ENCODE measurements at places on chromosomes 4 and X.

DNA sequence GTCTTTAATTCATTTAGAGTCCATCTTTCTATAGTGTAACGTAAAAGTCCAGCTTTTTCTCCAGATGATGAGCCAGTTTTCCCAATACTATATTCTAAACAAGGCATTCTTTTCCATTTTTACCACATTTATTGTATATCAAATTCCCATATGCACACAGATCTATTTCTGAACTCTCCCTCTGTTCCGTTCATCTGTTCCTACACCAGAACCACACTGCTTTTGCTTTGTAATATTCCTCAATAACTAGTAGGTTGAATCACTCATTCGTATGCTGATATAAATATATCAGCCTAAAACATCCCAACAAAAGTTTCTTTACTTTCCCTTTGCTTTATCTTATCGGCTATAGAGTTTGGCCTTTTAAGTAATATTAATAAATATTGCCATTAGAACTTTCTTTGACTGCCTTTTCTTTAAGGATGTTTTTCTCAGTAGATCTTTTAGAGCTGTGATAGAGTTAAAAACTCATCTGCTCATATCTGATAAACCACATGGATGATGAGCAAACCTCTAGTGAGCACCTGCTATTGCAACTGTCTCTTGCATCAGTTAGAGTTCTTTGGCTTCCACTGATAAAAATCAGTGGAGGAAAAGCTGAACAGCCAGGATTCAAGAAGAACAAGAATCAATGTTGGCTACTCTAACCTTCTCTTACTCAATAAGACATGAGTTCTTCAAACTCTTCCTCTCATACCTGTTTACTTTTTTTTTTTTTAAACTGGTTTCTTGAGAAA, 13.1 kb upstream of the RPL34 start:
- no peak for DNase-seq
- H3K4me3 ChIP-seq, result no peak overlapping the region
- peaks cover 5% of the 10 kb centered on the region for H3K4me1 ChIP-seq
- H3K27me3 ChIP-seq, result no peaks in the 10 kb centered on the region

GRCh38 chrX:16120431-16120830, 2.9 kb upstream of the GRPR start:
- H3K27me3 ChIP-seq, result no peaks in the 10 kb centered on the region
- H3K36me3 ChIP-seq, result no peaks in the 10 kb centered on the region
- H3K4me3 ChIP-seq, result no peak overlapping the region
- no peaks in the 10 kb centered on the region for H3K4me1 ChIP-seq
- no peak for DNase-seq
- H3K27ac ChIP-seq, result no peak overlapping the region

GRCh38 chr4:113433536-113434246, 327.8 kb downstream of the CAMK2D start:
- no peaks in the 10 kb centered on the region for H3K4me1 ChIP-seq
- no peak for DNase-seq
- no peaks in the 10 kb centered on the region for H3K36me3 ChIP-seq
- no peak overlapping the region for H3K27ac ChIP-seq
- H3K4me3 ChIP-seq, result no peak overlapping the region

DNA sequence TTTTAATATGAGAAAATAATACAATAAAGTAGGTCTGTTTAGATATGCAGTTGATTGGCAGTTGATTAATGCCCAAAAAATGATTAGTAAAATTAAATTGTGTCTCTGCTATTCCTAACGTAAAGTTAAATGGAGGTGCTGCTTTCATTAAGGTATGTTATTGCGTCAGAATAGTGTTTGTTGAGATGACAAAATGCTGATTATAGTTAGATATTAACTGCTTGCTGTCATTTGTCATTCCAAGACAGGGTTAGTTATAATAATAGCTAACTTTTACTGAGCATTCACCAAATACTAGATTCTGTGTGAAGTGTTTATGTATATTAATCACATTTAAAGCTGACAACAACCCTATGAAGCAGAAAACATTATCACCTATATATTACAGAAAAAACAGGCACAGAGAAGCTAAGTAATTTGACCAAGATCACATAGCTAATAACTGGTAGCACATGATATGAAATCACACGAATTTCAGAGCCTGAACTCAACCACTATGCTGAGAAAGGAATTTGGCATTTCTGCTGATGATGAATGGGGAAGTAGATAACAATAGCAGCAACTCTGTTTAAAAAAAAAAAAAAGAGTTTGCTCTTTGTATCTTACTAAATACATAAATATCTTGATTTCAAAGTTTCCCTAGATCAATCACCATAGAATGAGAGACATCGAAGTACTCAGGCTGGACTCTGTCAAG, 59.7 kb upstream of the WDR44 start:
- no peak overlapping the region for H3K27ac ChIP-seq
- H3K36me3 ChIP-seq, result no peaks in the 10 kb centered on the region
- no peaks in the 10 kb centered on the region for H3K4me1 ChIP-seq
- H3K4me3 ChIP-seq, result no peak overlapping the region
- no peaks in the 10 kb centered on the region for H3K27me3 ChIP-seq

DNA sequence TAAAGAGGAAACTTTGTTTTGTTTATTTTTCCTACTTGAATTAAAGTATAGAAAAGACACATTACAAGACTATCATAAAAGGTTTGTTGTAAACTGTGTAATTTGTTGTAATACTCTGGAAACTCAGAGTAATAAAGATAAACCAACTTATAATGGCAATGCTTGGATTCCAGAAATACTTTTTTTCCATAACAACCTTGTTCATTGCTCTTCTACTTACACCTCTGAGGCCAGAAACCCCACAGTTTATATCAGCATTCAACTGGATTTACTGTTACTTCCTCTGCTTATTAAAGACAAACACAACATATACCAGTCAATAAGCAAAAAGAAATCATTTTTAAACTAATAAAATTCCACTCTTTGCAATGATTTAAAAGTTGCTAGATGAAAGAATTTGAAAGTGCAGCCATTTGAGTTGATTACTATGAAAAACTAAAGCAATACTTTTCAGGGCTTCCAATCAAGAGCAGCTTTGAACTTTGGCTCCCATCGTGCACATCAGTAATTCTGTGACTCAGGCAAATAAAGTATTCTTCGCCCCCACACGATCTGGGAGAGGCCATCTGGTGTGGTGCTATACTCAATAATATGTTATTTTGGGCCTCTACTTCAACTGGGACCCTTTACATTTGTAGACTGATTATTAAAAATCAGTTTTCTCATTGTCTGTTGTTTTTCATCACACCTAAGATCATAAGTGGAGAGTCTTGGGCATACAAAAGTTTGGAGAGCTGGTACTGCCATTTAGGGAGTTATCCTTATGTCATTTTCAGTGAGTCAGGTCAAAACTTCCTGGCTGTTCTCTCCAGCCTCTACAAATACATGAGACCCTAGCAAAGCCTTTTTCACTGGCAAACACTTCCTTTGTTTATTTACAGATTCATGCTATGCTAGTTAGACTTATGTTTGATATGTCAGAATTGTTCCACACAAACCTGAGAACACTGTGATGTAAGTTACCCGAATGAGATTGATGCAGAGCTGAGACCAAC, 20.5 kb downstream of the DDIT4L start:
- H3K4me1 ChIP-seq, result no peaks in the 10 kb centered on the region
- no peaks in the 10 kb centered on the region for H3K27me3 ChIP-seq
- DNase-seq, result no peak
- H3K36me3 ChIP-seq, result no peaks in the 10 kb centered on the region
- H3K4me3 ChIP-seq, result no peak overlapping the region
- no peak overlapping the region for H3K27ac ChIP-seq

DNA sequence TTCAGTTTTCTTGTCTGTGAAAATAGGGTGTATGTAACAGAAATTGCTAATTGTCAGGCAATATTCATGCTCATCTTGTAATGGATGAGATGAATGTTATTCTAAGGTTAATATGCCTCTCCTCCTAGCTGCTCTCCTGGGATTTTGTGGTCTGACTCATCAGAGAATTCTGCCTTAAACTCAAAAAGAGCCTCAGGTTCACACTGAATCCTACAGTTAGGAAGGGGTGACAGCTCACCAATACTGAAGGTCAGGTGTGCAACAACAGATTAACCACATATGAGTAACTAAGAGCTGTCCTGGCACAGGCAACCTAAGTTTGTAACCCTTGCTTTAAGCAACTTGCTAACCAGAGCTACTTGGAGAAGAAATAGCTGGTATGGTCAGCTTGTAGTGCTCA, 197.7 kb downstream of the SPATA18 start:
- no peak for DNase-seq
- no peak overlapping the region for H3K4me3 ChIP-seq
- H3K4me1 ChIP-seq, result no peaks in the 10 kb centered on the region
- no peak overlapping the region for H3K27ac ChIP-seq

DNA sequence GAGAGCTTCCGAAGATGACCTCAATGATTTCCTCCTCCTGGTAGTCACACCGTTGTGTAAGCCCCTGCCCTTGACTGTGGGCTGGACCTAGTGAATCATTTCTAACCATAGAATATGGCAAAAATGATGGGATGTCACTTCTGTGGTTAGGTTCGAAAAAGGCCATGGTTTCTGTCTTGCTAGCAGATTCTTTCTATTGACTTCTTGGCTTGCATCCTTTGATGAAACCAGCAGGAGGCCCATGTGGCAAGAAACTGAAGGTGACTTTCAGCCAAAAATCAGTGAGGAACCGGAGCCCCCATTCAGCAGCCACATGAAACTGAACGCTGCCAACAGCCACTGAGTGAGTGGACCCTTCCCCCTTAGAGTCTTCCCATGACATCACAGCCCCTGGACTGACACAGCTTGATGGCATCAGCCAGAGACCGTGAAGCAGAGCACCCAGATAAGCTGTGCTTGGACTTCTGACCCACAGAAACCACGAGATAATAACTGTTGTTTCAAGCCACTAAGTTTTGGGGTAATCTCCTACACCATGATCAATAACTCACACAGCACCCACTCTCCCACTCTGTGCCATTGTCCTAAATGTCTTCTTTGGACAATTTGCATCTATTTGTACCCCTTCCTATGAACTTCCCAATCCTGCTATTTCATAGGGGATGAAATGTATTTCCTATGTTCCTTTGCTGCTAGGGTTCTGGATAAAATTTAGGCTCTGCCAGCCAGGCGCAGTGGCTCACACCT, 148.0 kb upstream of the STX18 start:
- H3K4me1 ChIP-seq, result no peaks in the 10 kb centered on the region
- no peaks in the 10 kb centered on the region for H3K27me3 ChIP-seq
- H3K27ac ChIP-seq, result no peak overlapping the region
- no peaks in the 10 kb centered on the region for H3K36me3 ChIP-seq

DNA sequence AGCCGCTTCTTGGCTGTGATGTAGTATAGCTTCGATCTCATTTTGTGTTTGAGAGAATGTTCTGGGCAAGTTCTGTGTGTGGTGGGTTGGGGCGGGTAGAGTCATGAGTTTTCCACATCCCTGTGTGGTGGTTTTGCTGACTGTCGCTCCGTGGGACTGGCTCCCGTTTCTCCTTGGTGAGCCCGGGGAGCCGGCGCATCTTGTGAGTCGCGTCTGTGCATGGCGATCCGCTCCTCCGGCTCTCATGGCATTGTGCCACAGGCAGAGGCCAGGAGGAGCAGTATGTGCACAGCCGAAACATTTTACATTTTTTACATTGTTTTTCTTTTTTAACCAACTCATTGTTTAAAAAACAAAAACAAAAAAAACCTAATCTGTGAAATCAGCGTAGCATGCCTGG, 27.7 kb upstream of the TBC1D14 start:
- H3K4me1 ChIP-seq, result no peaks in the 10 kb centered on the region
- no peaks in the 10 kb centered on the region for H3K27me3 ChIP-seq
- no peak overlapping the region for H3K4me3 ChIP-seq
- H3K27ac ChIP-seq, result no peak overlapping the region

GRCh38 chrX:68999356-68999755, 165.9 kb downstream of the PJA1 start:
- H3K27me3 ChIP-seq, result no peaks in the 10 kb centered on the region
- H3K27ac ChIP-seq, result no peak overlapping the region
- DNase-seq, result no peak
- H3K36me3 ChIP-seq, result no peaks in the 10 kb centered on the region

DNA sequence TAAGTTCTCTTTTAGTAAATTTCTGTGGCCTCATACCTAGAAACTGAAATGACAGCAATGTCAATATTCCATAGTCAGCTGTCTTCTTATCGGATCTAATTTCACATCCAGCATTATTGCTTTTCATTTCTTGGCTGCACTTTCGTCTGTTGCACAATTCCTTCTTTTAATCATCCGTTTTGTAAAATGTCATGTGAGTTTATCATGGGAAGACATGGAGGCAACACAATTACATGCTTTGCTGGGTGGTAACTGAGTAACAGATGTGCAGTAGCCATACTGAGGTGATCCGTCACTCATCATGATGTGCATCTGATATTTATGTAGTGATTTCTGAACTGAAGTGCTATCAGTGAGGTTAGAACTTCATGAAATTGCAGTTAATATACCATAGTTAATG, 68.3 kb upstream of the SLC7A11 start:
- no peaks in the 10 kb centered on the region for H3K4me1 ChIP-seq
- DNase-seq, result no peak
- no peak overlapping the region for H3K4me3 ChIP-seq
- H3K27ac ChIP-seq, result no peak overlapping the region
- H3K27me3 ChIP-seq, result no peaks in the 10 kb centered on the region

DNA sequence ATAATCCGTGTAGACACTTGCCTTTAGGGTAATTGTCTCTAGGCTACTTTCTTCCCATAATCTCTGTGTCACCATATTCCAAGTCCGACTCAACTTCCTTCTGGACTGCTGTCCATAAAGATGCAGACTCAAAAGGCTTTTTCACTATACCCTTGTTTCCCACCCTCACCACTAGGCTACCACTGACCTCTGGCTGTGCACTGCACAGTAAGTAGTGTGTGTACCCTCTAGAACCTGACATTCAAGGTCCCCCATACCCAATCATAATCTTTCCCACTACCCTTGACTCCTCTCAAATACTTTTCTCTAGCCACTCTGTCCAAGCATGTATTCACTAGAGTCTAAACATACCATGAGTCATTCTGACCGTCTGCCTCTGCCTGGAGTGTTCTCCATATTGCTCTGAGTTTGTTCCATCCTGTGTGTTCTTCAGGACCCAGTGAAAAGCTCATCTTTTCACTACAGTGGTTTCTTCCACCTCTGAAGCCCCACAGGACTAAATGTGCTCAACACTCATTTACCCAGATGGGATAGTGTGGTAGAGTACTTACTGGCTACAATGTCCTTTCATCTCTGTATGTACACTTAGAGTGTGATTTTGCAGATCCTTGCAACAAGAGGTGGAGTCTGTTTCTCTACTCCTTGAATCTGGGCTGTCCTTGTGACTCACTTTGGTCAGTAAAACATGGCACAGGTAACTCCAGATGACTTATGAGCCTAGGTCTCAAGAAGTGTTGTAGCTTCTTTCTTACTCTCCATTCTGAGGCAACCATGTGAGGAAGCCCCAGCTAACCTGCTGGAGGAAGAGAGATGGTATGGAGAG, 17.4 kb downstream of the JADE3 start:
- H3K4me3 ChIP-seq, result no peak overlapping the region
- DNase-seq, result no peak
- H3K36me3 ChIP-seq, result no peaks in the 10 kb centered on the region

Measured in T-cell (primary cell).